Amygdala (tissue), 56 donors: ENCODE measurements at places on chromosomes 13 and 19.

- DNase-seq = no peak
These were observed 641.6 kb upstream of the PCDH20 start for GRCh38 chr13:62057286-62057685.

DNA sequence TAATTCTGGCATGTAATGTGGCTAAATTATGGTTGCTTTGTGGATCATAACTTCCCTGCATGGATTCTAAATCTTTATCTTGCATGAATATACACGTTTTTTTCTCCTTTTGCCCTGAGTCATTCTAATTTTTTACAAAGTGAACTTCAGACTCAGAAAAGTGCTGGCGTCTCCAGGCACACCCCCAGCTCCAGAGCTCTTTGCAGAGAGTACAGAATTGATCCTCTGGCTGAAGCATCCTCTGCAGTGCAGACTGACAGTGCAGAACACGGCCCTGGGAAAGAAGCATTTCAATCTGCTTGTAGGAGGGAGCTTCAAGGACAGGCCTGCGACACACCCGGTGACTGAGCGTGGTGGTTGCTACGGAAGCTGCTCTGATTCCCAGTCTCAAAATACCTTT, 228.1 kb downstream of the FGF9 start:
- no peak for DNase-seq

GRCh38 chr13:80010286-80010831, 330.6 kb downstream of the SPRY2 start:
- DNase-seq = peak; percentile 60

DNA sequence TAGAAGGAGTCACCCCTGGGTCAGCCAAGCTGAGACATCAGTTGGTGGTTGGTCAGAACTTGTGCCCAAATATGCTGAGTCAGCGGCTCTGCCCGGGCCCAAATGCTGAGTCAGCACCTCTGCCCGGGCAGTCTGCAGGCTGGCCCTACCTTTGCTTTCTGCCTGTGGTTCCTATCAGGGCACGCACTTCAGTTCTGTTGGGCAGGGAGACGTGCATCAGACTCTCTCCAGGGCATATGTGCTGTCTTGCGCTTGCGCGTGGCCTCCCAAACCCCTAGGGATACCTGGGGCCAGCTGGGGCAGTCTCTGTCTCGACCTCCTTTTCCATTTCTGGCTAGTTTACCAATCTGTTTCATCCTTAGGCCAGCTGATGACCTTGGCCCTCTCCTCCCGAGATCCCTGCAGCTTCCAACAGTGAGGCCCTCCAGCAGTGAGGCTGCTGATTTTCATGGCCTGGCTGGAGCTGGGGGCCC, 24.4 kb upstream of the LDLR start:
- DNase-seq = no peak

DNA sequence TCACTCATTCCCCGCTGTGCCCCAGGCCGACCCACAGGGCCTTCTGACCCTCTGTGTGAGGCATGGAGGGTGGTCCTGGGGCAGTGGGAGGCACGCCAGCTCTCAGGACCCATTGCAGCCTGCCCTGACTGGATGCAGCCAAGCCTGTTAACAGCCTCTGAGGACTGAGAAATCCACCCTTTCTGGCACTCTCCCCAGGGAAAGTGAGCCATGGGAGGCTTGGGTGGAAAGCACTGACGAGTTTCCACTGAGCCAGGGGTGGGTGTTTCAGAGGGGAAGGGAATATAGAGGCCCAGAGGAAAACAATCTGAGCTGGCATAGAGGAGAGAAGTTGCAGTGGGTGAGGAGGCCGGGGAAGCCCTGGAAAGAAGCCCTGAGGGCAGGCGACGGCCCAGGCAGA, 30.6 kb upstream of the SLC7A10 start:
- no peak for DNase-seq

GRCh38 chr19:38015761-38016160, 108.8 kb downstream of the SIPA1L3 start:
- no peak for DNase-seq

DNA sequence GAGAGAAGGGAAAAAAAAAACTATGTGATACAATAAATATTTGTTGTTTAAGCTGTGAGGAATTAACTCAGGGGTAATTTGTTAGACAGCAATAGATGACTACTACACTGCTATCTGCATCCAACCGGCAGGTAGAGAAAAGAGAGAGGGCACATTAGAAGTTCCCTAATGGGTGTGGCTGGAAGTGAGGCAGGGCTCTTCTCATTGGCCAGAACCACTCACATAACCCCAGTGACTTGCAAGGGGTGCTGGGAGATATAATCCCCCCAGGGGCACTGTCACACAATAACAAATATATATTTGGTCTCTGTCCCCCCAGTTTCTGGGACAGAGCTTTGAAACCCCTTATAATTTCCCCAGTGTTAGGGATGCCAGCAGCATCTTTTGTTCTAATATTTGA, 24.3 kb downstream of the FGF21 start:
- DNase-seq = no peak

GRCh38 chr19:10289167-10289835, 451 bp upstream of the ICAM5 start:
- peak; percentile 29 for DNase-seq

DNA sequence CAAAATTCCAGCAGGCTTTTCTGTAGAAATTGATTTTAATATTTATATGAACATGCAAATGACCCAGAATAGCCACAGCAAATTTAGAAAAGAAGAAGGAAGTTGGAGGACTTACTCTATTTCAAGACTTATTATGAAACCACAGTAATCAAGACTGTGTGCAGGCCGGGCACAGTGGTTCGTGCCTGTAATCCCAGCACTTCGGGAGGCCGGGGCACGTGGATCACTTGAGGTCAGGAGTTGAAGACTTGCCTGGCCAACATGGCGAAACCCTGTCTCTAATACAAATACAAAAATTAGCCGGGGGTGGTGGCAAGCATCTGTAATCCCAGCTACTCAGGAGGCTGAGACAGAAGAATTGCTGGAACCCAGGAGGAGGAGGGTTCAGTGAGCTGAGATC, 6.0 kb upstream of the FFAR2 start:
- no peak for DNase-seq

GRCh38 chr19:11446652-11447301, 11.3 kb downstream of the PRKCSH start:
- peak; percentile 69 for DNase-seq

- DNase-seq = no peak
These were observed 38.3 kb upstream of the DCUN1D2 start for GRCh38 chr13:113528813-113529180.

DNA sequence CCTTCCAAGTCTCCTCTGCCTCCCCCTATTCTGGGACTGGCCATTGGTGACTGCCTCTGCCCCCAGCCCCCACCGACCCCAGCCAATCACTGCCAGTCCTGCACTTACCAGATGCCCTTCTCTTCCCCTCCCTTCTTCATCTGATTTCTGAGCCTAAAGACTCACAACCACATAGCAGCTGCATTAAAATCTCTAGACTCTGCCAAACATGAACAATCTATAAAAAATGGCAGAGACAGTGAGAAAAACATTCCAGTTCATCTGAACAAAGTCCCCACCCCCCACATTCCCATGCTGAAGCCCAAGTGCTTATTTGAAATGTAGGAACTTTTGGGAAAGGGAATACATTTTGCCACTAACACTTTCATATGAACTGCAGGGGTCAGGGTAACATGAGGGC, 60.8 kb downstream of the KCTD12 start:
- DNase-seq = no peak
